GM12864 (cell line): ENCODE measurements at places on chromosomes 11 and 22.

- DNase-seq = no peak
Observed at GRCh38 chr11:100340466-100341319, 346.4 kb upstream of the ARHGAP42 start.

DNA sequence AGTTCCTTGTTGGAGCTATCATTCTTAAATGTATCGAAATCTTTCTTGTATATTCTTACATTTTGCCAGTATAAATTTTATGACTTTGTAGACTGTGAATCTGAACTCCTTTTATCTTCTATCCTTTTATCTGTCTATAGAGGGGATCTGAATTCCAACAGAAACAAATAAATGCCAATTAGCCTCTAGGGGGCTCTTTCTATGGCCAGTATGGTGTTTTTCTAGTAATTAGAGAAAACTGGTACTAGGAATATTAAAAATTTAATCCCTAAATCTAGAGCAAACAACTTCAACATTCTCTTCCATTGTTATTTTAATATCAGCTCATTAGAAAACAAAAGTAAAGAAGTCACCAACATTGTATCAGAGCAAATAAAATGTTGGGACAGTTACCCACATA, 21.5 kb upstream of the CAT start:
- DNase-seq = no peak

DNA sequence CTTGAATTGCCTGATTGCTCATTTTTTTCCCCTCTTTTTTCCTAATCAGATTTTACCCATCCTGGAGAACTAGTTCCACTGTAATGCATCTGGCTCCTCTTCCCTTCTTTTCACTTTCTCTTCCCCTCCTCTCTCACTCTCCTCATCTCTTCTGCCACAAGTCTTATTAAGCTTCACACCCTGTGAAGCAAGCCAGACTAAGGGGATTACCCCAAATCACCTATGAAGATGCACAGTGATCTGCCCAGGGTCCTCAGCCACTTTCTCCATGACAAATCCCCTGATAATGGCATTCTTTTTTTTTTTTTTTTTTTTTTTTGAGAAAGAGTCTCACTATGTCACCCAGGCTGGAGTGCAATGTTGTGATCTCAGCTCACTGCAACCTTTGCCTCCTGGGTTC, 11.2 kb downstream of the UBASH3B start:
- no peak for DNase-seq

DNA sequence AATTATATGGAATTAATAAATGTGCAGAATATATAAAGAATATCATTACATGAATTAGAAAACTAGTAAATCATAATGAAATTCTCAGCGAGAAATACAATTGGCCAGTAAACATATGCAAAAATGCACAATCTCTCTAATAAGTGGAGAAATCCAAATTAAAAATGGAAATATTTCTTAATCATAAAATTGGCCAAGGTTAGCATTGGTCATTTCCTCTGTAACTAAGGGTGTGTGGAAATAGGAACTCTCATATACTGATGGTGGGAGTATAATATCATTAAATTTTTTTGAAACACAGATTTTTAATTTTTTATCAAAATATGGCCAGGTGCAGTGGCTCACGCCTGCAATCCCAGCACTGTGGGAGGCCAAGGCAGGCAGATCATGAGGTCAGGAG, 7.6 kb upstream of the ZNF74 start:
- DNase-seq = no peak

GRCh38 chr22:42177891-42178336, 47.3 kb upstream of the CYP2D6 start:
- DNase-seq = no peak

DNA sequence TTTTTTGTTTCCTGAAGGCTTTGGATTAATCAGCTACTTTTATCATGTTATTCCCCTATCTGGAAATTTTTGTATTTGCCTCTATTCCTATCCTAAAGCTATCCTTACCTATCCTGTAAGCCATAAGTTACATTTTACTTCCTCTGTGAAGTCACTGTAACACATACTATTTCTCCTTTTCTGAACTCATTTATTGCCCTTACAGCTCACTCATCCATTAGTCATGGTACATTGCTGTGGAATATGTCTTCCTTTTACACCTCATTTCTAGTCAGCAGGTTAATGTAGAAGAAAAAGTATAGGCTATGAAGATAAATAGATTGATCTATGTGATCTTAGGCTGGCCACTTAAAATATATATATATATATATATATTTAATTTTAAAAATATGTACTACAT, 28.0 kb downstream of the SWAP70 start:
- DNase-seq = no peak

DNA sequence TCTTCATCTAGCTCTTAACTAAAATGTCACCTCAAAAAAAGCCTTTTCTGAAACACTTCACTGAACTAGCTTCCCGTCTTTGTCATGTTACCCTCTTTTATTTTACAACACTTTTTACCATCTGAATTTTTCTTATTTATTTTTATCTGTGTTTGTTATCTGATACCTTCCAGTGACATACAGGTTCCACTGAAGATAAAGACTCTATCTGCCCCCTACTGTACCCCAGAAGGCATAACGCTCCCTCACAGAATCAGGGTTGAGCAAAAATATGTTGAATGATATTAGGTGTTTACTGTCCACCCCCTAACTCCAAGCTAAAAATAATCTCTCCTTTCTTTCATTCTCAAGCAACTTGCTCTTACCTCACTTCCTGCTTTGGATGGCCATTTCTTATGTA, 654.2 kb downstream of the NELL1 start:
- no peak for DNase-seq

- no peak for DNase-seq
Observed at GRCh38 chr11:69201764-69202370, 46.1 kb downstream of the SMIM38 start.

DNA sequence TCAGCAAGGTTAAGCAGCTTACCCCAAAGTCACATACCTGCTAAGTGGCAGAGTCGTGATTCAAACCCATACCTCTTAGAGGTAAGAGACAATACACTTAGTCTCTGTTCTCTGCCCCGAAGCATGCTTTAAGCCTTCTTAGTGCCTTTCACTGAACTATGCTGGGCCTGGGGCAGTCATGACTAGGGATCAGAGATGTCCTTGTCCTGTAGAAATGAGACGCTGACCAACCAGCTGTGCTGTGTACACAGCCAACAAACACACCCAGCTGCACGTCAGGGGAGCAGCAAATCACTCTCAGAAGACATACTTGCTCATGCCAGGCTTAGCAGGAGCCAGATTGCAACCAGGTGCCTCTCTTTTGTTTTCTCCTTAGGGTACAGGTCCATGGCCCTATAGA, 255.7 kb downstream of the BUD13 start:
- DNase-seq = no peak

GRCh38 chr11:369336-370018, at the start of gene B4GALNT4:
TSS of gene B4GALNT4 (plus strand) at chr11:369499. CDS start at chr11:369804, 305 bp downstream.
- no peak for DNase-seq
